ENCODE measurements at places on chromosomes 1 and 21.

DNA sequence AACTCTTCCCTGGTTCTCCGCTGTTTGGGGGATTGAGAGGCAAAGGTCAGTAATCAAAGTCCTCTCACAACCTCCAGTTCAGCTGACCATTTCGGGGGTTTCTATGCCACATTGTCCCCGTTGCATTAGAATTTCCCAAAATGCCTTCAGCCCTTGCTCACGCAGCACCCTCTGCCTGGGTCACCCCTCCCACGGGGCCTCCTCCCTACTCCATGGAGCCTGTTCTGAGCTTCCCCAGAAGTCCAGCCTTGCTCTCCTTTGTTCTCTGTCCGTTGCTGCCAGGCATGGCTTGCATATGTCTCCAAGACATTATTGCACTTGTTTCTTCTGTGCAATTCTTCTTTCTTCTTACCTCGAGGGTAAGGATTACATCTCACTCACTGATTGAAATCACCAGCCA is 16.5 kb downstream of the DMRTB1 start:
- H3K36me3 ChIP-seq: no peaks in the 10 kb centered on the region
- H3K4me3 ChIP-seq: no peak overlapping the region
- H3K27ac ChIP-seq: no peak overlapping the region
- no peak for DNase-seq
- H3K27me3 ChIP-seq: peaks cover 4% of the 10 kb centered on the region

GRCh38 chr1:92949937-92950817 is 11.1 kb downstream of the DIPK1A start:
- no peaks in the 10 kb centered on the region for H3K27me3 ChIP-seq
- no peak overlapping the region for H3K4me3 ChIP-seq
- no peak for DNase-seq
- peaks cover 6% of the 10 kb centered on the region for H3K36me3 ChIP-seq
- H3K4me1 ChIP-seq: peaks cover 34% of the 10 kb centered on the region
- no peak overlapping the region for H3K27ac ChIP-seq

- H3K27me3 ChIP-seq: no peaks in the 10 kb centered on the region
- peaks cover 24% of the 10 kb centered on the region for H3K4me1 ChIP-seq
- DNase-seq: no peak
- peaks cover 2% of the 10 kb centered on the region for H3K36me3 ChIP-seq
- no peak overlapping the region for H3K4me3 ChIP-seq
Measured at GRCh38 chr1:27770293-27770830, 2.7 kb upstream of the STX12 start.

GRCh38 chr21:44905016-44905727 is 15.5 kb downstream of the ITGB2 start:
- peaks cover 74% of the 10 kb centered on the region for H3K36me3 ChIP-seq
- no peak overlapping the region for H3K4me3 ChIP-seq
- H3K4me1 ChIP-seq: peaks cover 26% of the 10 kb centered on the region
- DNase-seq: no peak
- H3K27ac ChIP-seq: no peak overlapping the region
- H3K27me3 ChIP-seq: no peaks in the 10 kb centered on the region

GRCh38 chr1:40924767-40925166 is 54.7 kb upstream of the CTPS1 start:
- no peaks in the 10 kb centered on the region for H3K27me3 ChIP-seq
- no peak overlapping the region for H3K4me3 ChIP-seq
- H3K27ac ChIP-seq: no peak overlapping the region
- no peaks in the 10 kb centered on the region for H3K36me3 ChIP-seq
- DNase-seq: no peak

GRCh38 chr21:29870814-29871213 is 69.0 kb downstream of the GRIK1 start:
- no peaks in the 10 kb centered on the region for H3K4me1 ChIP-seq
- H3K27ac ChIP-seq: no peak overlapping the region
- peaks cover 2% of the 10 kb centered on the region for H3K27me3 ChIP-seq
- H3K36me3 ChIP-seq: no peaks in the 10 kb centered on the region
- no peak for DNase-seq
- no peak overlapping the region for H3K4me3 ChIP-seq

DNA sequence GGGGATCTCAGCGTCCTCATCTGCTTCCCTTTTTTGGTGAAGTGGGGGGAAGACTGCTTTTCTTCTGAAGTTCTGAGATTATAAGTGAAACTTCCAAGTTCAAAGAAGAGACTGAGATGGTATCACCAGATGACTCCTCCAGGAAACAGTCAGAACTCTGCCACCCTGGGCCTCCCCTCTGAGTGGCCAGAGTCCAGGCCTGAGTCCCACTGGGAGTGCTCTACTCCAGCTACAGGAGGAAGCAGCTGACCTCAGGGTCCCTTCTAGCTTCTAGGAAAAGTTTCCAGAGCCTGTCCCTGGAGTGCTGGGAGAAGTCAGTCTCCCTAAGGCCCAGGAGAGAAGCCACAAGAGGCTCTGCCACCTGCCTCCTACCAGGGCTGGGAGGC is 104.7 kb downstream of the CASZ1 start:
- peaks cover 18% of the 10 kb centered on the region for H3K4me1 ChIP-seq
- H3K4me3 ChIP-seq: no peak overlapping the region
- H3K27ac ChIP-seq: no peak overlapping the region
- H3K27me3 ChIP-seq: peaks cover 6% of the 10 kb centered on the region
- no peak for DNase-seq
- no peaks in the 10 kb centered on the region for H3K36me3 ChIP-seq

DNA sequence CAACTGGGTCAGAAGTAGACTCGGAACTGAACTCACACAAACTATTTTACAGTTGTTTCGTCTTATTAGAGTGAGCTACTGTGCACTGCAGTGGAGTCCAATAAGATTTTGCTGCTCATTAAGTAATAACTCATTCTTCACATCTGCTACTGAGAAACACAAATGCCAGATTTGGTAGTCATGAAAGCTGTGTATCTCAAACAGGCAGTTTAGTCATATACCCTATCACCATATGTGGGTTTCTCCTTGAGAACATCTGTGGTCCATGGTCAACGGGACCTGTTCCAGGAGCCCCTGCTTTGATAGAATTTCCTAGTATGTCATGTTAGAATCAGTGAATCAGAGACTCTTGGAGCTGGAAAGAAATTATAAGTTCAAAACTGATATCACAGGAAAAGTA is 60.4 kb downstream of the ALG14 start:
- no peak overlapping the region for H3K4me3 ChIP-seq
- no peaks in the 10 kb centered on the region for H3K4me1 ChIP-seq
- no peak overlapping the region for H3K27ac ChIP-seq
- H3K27me3 ChIP-seq: no peaks in the 10 kb centered on the region
- H3K36me3 ChIP-seq: no peaks in the 10 kb centered on the region

GRCh38 chr1:118751166-118751565 is 237.0 kb downstream of the TBX15 start:
- no peaks in the 10 kb centered on the region for H3K27me3 ChIP-seq
- no peaks in the 10 kb centered on the region for H3K4me1 ChIP-seq
- H3K4me3 ChIP-seq: no peak overlapping the region
- DNase-seq: no peak
- H3K27ac ChIP-seq: no peak overlapping the region
- H3K36me3 ChIP-seq: no peaks in the 10 kb centered on the region

- H3K4me1 ChIP-seq: no peaks in the 10 kb centered on the region
- no peak overlapping the region for H3K27ac ChIP-seq
- no peak overlapping the region for H3K4me3 ChIP-seq
- no peaks in the 10 kb centered on the region for H3K27me3 ChIP-seq
Measured at GRCh38 chr21:27700974-27701614, 734.2 kb upstream of the ADAMTS5 start.

GRCh38 chr1:233477359-233477758 is 136.5 kb upstream of the KCNK1 start:
- no peak overlapping the region for H3K27ac ChIP-seq
- H3K4me3 ChIP-seq: no peak overlapping the region
- no peaks in the 10 kb centered on the region for H3K4me1 ChIP-seq
- H3K27me3 ChIP-seq: peaks cover 8% of the 10 kb centered on the region
- H3K36me3 ChIP-seq: no peaks in the 10 kb centered on the region

DNA sequence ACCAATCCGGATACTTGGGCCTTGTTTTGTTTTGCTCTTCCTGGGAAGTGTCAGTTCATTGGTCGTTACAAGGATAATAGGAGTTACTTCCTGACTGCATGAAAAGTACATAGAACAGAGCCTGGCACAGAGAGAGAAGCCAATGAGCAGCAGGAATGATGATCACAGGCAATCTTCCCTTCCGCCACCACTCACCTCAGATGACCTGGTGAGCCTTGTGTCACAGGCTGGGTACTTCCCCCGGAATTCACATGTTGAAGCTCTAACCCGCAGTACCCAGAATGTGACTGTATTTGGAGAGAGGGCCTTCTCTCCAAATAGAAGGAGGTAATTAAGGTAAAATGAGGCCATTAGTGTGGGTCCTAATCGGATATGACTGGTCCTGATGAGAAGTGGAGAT is 18.8 kb upstream of the GPR137B start:
- no peaks in the 10 kb centered on the region for H3K36me3 ChIP-seq
- no peak for DNase-seq
- H3K27ac ChIP-seq: no peak overlapping the region
- H3K4me3 ChIP-seq: no peak overlapping the region

DNA sequence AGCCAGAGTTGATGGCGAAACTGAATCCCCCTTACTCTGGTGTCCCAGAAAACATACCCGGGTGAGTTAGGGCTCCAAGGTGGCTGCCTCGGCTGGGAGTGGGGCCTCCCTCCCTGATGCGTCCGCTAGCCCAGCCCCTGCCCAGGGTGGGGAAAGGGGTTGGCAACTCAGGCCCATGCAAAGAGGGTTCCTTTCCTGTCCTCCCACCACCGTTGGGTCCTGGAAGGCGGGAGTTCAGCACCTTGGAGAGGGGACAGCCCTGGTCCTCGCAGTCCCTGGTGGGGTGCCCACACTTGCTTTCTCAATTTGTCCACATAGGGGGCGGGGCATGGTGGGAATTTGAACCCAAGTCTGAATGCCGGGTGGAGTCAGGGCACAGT is 6.1 kb downstream of the SRM start:
- H3K27me3 ChIP-seq: no peaks in the 10 kb centered on the region
- DNase-seq: peak; percentile 33
- H3K27ac ChIP-seq: no peak overlapping the region
- H3K4me1 ChIP-seq: peaks cover 9% of the 10 kb centered on the region
